ENCODE measurements at places on chromosomes 3 and 15.

- no peak for DNase-seq
Measured at GRCh38 chr15:50267577-50267976, 2.1 kb upstream of the HDC start.

DNA sequence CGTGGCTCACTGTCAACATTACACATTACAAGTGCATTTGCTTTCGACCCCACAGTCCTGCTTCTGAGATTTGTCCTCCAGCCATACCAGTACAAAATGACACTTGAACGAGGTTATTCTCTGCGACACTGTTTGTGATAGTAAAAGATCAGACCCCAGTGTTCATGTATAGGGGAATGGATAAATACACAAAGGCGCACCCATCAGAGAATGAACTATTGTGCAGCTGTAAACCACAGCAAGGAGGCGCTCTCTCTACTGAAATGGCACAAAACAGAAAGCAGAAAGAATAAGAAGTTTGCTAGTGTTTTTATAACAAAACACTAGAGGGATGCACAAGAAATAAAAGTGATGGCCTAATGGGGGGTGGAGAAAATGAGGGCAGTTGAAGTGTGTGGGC lies 4.9 kb upstream of the CHSY1 start:
- no peak for DNase-seq

DNA sequence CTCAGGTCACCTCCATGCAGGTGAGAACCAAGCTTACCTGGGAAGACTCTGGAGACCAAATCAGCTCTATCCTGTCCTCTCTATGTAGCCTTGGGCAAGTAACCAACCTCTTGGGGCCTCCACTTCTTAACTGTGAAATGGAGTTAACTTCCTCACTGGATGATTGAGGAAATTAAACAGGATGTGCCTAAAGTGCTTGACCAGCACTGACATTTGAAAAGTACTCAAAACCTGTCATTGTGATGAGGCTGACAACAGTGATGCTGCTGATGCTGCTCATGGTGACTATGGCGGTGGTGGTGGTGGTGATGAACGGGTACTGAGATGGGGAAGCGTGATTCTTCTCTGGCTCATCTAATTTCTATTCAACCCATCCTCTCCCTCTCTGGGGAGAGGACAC lies 22.3 kb downstream of the VIPR1 start:
- DNase-seq = no peak

DNA sequence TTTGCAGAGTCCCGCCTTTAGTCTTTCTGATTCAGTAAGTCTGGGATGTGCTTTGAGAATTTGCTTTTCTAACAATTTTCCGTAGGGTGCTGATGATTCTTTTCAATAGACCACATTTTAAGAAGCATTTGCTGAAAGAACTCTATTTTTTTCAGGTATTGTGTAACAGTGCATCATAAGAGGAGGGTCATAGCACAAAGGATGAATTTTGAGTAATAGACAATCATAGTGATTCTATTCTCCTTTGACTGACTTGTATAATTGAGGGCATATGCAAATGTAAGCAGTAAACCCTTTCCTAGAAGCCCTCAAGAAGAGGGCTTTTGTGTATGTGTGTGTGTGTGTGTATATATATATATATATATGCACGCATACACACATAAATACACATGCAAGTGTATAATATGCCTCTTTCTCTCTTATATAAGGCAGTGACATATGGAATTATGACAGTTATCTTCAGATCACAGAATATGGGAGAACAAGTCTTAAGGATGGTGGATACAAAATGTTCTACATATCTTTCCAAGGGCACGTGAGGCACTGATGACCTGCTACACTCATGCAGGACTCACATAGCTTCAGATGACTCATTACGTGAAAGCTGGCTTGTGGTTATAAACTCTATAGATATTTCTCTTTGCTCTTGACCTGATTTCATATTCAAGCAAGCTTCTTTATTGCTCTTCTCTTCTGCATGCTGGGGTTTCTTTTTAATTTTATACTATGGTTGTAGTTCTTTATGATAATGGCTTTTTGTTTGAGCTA lies 6.5 kb upstream of the PLSCR1 start:
- DNase-seq = no peak

DNA sequence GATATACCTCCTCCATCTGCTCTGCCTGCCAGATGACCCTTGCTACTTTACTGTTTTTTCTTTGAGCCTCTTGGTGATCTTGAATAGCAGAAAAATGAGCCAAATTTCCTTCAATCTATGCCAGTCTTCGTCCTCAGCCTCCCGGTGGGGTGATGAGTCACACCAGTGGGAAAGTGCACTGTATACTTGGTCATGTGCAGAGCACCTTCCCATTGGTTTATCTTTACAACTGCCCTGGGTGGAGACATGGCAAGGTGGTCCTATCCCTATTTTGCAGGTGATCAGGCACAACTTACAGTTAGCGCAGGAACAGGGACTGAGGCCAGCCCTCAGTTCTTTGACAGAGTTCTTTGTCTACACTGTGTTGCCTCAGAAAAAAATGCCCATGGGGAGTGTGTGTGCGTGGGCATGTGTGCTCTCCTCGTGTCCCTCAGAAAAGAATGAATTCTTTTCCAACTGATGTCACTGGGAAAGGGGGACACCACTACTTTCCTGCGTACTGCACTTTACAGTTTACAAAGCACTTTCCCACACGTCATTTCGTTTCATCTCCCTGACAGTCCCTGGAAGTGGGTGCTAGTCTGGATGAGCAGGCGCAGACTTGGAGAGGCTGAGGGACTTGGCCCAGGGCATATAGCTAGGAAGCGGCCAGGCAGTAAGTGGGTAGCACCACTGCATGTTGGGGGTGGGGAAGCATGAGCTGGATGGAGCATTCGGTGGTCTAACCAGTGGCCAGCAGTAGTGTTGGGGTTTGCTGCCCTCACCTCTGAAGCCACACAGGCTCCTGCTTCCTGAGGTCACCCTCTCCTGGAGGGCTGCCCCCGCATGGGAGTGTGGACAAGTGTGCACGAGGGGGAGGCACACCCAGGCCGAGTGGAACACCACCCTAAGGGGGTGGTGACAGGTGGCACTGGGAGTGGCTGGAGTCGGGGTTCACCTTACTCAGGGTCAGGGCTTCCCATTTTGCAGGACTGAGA lies 24.1 kb downstream of the SMAD3 start:
- DNase-seq = no peak

DNA sequence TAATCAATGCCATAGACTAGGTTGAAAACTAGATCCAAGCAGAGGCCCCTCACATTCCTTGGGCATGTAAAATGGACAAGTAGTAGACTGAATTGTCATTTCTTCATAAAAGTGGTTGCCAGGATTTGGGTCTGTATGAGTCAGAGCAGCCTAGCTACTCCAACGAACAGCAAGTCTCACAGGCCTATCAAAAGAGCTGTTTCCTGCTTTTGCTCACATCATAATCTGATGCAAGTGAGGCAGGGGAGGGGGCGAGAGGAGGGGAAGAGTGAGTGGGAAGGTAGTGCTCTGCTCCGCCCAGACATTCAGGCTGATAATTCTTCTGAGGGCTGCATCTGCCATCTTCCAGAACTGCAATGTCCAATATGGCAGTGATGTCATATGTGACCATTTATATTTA lies 228.9 kb upstream of the PRICKLE2 start:
- no peak for DNase-seq

DNA sequence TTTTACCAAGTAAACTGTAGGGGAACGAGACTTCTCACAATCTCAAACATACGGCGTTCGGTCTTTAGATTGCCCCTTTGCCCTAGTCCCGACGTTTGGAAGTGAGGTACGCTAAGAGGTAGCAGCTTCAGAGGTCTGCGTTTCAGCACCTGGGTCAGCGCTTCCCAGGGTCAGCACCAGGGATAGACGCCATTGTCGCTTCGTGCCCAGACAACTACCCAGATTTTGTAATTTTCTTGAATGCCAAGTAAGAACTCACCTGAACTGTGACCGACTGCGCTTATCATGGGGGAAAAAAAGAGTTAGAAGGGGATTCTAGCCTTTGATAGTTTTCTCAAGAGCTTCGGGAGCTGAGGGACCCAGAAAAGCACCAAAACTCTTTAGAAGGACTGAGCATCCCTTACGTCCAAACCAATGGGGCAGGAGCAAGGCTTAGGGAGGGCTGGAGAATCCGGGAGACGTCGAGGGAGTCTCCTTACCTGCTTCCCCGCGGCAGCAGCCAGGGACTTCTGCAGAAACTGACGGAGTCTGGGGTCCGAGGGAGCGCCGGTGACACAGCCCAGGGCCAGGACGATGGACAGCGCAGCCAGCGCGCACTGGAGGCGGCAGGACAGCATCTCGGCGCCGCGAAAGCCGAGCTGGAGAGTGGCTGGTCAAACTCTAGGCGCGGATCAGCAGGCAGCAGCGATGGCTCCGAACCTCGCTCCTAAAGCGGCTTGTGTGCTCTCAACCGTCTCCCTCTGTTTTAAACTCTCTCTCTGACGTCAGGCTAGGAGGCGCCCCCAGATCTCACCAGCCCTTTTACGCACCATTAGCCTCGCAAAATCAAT lies at the start of gene SST:
SST (minus strand) TSS at position 720 of the 830 bp plus-strand sequence; CDS start at position 617, 103 bp downstream.
- DNase-seq = no peak

DNA sequence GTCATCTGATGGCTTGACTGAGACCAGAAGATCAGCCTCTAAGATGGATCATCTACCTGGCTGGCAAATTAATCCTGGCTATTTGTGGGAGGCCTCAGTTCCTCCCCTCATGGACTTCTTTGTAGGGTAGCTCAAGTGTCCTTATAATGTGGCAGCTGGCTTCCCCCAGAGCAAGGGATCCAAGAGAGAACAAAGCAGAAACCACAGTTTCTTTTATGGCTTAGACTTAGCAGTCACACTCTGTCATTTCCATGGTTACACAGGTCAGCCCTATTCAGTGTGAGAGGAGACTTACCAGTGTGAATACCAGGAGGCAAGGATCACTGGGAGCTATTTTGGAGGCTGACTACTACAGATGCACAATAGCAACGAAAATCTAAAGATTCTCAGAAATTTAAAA lies 15.3 kb upstream of the ARL14 start:
- no peak for DNase-seq

DNA sequence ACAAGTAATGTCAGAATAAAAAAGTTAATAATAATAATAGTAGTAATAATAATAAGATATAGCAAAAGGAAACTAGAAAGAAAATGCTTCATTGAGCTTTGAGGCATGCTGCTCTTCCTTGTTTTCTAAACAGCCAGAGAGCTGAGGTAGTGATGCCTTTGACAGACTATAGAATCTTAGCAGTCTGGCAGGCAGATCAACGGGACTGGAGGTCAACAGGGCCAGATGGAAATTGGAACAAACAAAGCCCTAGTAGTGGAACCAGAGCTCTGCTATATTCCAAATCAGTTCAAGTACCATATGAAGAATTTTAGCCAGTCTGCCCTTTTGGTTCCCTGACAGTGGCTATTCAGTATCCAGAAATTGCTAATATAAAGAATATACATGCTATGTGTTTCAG lies 278.6 kb downstream of the NLGN1 start:
- no peak for DNase-seq

DNA sequence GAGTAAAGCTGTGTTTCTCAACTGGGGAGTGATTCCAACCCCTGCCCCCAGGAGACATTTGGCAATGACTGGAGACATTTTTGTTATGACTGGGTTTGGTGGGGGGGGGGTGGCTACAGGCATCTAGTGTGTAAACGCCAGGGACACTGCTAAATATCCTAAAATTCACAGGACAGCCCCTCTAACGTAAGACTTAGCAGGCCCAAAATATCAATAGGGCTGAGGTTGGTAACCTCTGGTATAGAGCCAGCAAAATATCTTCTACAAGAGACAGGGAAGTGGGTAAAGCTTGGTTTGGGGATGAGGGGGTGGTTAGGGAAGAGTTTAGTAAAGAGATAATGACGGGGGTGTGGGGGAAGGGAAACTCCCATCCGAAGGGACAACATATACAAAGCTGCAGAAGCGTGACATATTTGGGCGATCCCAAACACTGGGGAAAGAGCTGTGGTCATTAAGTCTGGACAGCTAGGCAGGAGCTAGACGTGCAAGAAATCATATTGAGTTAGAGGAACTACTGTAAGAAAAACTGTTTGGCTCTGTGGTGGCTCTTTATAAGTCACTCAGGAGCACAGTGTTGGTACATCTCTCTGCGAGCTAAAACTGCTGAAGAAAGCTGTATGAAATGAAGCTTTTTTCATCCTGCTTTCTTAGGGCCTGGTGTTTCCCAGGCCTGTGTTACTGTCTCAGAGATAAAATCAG lies 697 bp upstream of the TRIM69 start:
- DNase-seq = no peak

DNA sequence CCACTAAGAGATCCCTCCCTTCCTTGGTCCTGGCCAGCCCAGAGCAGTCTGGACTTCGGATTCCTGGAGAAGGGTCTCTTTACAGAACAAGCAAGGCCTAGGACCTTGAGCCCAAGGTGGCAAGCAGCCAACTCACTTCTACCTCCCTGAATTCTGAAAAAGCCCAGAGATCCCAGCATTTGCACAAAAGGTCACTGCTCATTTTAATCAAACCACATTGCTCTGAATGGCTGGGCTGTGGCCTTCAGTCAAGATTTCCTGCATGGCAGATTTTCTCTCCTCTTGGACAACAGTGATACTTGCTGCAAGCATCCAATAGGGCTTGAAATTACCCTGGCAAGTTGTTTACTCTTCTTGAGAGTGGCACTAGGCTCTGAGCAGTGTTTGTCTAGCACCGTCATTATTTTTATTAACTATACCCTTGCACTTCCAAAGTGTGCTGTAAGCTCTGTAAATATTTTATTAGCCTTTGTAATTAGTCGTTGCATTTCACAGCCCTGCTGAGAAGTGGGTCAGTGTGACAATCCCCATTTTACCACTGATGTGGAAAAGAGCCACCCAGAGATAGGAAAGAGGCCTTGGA lies 274.7 kb upstream of the CTNNB1 start:
- DNase-seq = no peak

GRCh38 chr15:95594496-95594895 lies 736.0 kb upstream of the NR2F2 start:
- no peak for DNase-seq

DNA sequence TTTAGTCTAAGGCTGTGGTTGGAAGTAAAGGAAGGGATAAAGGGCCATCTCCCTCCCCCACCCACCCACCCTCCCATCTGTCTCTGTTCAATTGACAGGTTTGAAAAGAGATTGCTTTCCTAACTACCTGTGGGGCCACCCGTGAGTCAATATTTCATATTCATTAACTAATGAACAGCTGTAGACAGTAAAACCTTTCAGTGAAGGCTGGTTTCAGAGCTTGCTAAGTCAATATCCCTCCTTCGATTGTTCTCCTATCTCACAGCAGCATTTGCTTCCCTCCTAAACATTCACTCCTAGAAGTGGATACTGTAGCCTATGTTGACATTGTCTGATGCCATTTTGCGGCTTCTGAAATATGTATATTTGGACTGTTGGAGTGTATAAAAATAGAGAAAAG lies 85.9 kb upstream of the SYNPR start:
- no peak for DNase-seq

Measured in GM12878 (cell line).